CD4-positive, alpha-beta T cell treated with Interleukin-6 at 100 ng/mL for 8 hours (primary cell): ENCODE measurements at places on chromosomes 5 and 9.

DNA sequence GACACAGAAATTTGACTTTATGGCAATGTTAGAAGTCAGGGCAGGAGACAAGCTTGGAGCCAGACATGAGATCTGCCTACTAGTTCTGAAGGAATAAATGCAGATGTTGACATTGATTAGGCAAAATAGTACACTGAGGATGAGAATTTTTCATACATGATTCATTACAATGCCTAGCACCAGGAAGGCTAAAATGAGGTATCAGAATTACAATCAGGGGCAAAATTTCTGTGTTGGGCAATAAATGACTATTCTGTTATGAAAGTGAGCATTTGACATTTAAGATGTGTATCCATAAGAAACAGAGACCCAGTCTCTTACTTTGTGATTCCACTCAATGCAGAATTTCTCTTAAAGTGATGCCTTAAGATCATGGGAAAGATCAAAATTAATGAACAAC, 92.4 kb upstream of the CDH10 start:
- no peak for DNase-seq

DNA sequence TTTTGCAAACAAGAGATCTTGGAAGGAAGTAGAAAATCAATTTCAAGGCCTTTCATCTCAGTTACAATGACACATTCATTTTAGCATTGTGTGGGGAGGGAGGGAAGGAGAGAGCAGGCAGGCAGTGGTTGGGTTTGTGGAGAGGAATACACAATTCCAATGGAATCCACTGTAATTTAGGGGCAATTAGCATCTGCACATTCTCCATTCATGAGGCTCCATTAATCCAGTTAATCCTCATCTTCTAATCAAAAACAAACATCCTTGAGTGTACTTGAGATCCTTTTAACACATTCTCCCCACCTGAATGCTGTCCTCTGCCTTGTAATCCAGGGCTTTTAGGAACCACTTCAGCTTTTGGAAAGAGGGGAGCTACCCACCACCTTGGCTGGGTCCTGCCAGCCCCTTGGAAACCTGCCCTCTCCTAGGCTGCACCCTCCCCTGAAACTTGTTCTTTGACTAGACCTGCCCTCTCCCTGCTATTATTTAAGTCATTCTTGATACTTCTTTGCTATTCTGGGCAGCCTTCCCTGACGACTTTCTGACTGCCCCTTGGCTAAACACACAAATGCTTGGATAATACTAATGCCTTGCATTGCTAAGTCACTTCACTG, 271.2 kb downstream of the SLIT3 start:
- DNase-seq: no peak

DNA sequence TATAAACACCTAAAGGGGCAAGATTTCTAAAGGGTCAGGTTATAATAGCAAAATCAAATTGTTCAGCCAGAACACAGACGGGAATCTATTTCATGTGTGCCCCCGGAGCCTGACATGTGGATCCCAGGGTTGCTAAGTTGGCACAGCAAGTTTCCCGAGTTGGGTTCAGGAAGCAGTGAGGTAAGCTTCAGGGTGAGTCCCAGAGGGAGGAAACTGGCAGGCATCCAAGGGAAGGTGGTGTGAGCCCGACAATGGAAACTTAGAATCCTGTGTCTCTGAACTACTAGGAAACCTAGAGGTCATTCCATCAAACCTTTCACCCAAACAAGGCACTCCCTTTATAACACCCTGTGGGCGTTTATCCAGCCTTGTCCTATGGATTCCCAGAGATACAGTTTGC, 98.4 kb downstream of the ADRB2 start:
- no peak for DNase-seq

- DNase-seq: no peak
Observed at GRCh38 chr9:120486835-120487234, 93.1 kb downstream of the CDK5RAP2 start.

- DNase-seq: no peak
Observed at GRCh38 chr5:55852503-55852902, 1.3 kb downstream of the IL31RA start.

- no peak for DNase-seq
Observed at GRCh38 chr9:136566901-136567300, 21.1 kb upstream of the NOTCH1 start.

- DNase-seq: no peak
Observed at GRCh38 chr9:35798658-35799374, 7.4 kb downstream of the NPR2 start.

DNA sequence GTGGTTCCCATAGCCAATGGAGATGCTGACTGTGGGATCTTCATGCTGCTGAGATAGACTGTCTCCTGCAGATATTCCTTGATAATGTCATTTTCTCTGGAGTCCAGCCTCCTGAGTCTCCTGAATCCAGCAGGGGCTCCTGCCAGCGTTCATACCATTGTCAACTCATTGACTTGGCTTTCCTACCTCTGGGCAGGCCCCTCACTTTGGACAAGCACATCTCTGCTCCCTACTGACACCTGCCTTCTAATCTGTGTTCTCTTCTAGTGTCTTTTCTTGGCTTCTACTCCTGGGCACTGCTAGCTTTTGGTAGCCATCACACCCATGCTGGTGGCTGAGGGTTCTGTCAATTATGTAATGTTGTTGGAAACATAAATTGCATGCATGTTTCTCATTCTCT, 138.0 kb downstream of the ADCY2 start:
- no peak for DNase-seq

GRCh38 chr5:124259017-124259416, 487.4 kb downstream of the ZNF608 start:
- DNase-seq: no peak

GRCh38 chr9:19171271-19171670, 44.0 kb upstream of the PLIN2 start:
- DNase-seq: no peak

- no peak for DNase-seq
Observed at GRCh38 chr5:147675168-147675567, 107.4 kb downstream of the JAKMIP2 start.
